ENCODE measurements at places on chromosomes 5 and 9.

DNA sequence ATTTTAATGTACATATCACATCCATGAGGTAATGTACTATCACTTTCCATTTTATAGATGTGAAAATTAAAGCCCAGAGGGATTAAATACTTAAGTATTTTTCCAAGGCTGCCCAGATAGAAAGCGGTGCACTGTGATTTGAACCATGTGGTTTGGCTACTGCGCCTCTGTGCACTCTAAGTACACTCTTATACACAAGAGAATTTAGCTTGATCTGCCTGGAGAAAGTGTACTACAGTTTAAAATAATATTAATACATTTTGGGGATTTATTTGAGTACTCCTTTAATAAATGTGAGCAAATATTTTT, 360.4 kb upstream of the ACTBL2 start:
- DNase-seq: no peak

DNA sequence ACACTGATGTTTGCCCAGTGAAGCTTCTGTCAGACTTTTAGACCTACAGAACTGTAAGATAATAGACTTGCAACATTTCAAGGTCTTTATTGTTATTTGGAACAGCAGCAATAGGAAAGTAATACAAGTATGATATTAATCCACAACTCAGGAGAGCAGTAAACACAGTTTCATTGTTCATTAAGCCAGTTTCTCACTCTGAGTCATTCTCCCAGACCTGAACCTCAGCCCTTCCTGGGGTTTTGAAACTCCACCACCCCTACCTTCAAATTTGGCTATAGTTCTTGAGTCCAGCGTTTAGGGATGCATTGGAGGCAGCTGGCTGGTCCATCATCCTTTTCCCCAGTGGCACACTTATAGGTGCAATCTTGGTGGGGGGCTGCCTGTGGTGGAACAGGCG, 203.2 kb downstream of the RAB3C start:
- no peak for DNase-seq

DNA sequence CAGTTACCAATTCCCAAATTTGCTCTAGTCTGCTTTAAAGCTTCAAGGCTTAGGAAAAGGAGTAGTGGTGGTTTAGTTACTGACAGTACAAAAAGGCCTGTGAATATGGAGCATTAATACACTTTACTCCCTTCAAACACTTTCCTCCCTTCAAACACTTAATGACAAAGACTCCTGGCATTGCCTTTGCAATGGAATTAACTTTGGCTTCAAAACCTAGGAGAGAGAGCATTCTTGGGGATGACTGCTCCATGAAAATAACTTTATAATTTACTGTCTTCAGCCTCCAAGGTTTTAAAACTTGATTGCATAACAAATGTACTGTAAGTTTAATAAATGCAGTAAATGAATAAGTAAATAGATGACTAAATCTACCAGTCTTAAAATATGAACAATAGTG, 185.6 kb downstream of the TRPM3 start:
- no peak for DNase-seq

GRCh38 chr5:163943546-163943945, 438.1 kb downstream of the MAT2B start:
- no peak for DNase-seq

- DNase-seq: no peak
Observed at GRCh38 chr9:127128341-127129072, 6.1 kb upstream of the ANGPTL2 start.

GRCh38 chr5:121758615-121759014, 93.1 kb upstream of the FTMT start:
- DNase-seq: no peak

GRCh38 chr5:89168766-89169165, 285.8 kb upstream of the MEF2C start:
- no peak for DNase-seq

GRCh38 chr9:87471746-87472145, 25.9 kb upstream of the DAPK1 start:
- DNase-seq: no peak

Measured in A549 (cell line).